ENCODE measurements at places on chromosomes 6 and 20.
A peak's percentile ranks its signal among the peaks of the same experiment; 100 is the strongest.

- DNase-seq = no peak
These were observed 62.8 kb downstream of the LY86 start for GRCh38 chr6:6651335-6651734.

GRCh38 chr20:15265581-15266309, 928.3 kb upstream of the FLRT3 start:
- no peak for DNase-seq

DNA sequence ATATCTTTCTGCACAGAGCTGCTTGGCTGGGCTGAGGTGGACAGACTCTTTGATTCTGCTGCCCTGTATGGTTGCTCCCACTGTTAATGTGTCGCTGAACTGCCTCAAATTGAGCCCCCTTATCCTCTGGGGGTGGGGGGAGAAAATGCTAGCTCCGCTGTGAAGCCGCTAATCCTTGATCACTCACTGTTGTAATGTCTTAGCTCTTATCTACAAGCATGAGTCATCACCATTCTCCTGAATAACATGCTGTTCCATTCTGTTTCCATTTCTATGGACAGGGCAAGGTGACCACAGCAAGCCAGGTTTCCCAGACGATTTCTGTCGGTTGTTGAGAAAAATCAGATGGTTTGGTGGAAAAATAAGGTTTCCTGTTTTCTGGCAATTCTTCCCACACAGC, 218.4 kb upstream of the GGTLC1 start:
- DNase-seq = no peak

DNA sequence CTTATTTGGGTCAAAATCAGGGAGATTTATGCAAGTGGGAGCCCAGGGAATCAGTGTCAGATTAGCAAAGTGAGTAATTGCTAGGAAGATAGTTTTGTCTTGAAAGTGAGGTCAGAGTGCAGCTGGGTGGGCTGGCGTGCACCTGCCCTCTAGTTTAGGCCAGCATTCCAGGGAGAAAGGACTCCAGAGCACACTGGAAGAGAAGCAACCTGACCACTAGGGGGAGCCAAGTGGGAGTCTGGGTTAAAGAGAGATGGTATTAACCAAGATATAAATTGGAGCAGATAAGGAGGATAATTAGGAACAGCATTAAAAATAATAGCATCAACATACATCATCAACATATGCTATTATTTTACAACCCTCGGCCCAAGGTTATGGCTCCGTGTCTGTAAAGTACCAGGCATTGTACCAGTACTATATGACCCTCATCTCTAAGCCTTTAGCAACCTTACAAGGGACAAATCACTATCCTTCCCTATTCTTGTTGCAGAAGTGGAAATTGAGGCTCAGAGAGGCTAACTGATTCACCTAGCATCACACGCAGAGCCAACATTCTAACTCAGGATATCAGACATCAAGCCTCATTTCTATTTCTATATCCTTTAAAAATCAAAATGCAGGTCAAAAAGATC, 57.8 kb downstream of the SLC2A10 start:
- peak; percentile 3 for DNase-seq

DNA sequence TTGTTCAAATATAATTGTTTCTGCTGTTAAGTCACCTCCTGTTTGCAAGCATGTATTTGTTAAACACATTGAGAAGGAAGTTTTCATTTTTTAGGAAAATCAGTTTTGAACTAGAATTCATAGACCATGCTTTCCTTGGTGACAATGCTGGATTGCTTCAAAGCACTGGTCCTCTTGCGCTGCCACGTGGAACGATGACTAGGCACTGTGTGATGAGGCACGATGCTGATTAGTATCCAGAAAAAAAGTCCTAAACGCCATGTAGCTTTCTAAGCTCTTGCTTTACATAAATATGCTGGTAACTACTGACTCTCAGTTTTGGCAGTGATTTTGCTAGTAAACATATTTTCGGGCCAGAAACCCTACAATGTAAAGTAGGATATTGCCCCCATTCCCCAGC, 11.1 kb upstream of the EXOC2 start:
- no peak for DNase-seq

DNA sequence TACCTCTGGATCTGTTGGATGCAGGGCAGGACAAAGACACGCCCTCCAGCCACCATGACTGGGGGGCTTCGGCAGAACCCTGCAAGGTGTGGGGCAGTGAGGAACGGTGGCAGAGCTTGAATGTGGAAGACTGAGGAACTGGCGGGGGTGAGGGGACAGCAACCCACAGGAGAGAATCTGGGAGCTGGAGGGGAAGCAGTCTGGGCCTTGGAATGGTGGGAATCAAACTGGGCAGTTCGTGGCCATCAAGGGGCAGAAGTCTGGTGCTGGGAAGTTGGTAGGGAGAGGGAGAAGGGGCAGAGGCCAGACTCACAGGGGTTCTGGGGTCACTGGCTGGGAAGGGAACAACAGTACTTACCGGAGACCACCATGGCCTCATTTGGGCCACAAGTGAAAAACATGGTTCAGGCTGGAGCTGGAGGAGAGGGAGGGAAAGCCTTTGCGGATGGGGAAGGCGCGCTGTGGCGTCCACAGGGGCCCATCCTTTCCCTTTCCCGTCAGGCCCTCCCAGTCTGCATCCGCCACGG, 635 bp downstream of the FLOT1 start:
- DNase-seq = peak; percentile 35

DNA sequence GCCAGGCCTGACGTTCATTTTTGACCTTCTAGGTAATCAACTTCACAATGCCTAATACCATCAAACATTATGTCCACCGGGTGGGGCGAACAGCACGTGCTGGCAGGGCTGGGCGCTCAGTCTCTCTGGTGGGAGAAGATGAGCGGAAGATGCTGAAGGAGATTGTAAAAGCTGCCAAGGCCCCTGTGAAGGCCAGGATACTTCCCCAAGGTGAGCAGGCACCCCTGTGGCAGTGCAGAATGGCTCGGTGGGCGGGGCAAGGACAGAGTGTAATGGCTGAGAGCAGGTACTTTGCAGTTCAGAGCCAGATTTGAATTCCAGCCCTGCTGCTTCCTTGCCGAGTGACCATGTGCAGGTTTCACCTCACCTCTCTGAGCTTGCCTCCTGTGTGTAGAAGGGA, 17.1 kb downstream of the DDX27 start:
- DNase-seq = no peak

DNA sequence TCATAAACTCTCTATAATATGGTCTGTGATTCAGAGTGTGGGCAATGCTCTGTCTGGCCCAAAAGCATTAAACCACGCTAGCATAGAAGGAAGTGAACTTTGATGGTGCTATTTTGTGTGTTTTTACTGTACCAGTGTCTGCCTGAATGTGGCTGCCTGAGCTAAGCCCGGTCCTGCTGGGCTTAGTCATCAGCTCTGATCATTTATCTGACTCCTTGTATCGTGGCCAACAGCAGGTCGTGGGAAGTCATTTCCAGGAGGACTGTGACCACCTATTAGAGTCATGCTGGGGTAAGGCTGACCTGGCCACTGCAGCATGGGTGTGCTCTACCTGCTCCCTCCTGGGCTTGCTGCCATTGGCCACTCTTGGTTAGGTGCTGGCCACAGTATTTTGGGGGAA, 239.1 kb upstream of the CEP162 start:
- no peak for DNase-seq

DNA sequence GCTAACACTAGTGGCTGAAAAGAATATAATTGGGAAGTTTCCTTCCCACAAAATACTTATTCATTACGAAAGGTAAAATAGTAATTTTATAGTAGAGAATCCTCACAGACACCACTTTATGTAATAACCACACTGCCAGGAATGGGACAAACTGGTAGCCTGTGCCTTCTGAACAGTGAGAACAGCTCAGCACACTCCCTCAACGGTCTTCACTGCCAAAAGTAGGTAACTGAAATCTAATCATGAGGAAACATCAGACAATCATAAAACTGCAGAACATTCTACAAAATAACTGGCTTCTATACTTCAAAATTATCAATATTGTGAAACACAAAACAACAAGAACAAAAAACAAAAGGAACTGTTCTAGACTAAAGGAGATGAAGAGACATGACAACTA, 44.1 kb downstream of the NUP153 start:
- no peak for DNase-seq

- no peak for DNase-seq
These were observed 90.4 kb downstream of the PLEKHG1 start for GRCh38 chr6:150689900-150690590.

DNA sequence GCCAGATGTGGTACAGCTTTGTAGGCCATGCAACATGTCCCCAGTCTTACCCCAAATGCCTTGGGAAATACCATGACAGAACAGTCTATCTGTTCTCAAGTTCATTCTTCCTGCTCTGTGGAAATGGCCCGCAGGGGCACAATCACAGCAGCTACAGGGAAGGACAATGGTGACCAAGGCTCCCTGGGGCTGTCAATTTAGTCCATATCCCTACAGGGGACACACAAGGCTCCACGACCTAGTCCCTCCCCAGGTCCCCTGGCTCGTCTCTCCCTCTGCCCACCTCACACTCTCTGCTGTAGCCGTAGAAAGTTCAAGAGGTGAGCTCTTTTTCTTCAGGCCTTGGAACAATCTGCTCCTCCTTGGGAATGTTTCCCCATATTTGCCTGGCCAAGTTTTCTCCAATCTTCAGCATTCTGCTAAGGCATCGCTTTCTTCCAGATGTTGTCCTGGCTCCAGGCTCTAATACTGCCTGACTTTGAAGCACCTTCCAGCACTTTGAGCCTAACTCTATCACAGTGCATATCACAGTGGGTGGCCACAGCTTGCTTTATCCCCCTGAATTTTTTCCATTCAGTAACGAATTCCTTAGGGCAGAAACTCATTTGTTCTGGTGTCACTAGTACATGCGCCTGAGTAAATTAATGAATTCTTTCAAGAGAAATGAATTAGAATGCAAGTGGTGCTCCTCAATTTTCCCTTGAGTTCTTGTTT, 92.6 kb downstream of the MAP3K7 start:
- DNase-seq = no peak

DNA sequence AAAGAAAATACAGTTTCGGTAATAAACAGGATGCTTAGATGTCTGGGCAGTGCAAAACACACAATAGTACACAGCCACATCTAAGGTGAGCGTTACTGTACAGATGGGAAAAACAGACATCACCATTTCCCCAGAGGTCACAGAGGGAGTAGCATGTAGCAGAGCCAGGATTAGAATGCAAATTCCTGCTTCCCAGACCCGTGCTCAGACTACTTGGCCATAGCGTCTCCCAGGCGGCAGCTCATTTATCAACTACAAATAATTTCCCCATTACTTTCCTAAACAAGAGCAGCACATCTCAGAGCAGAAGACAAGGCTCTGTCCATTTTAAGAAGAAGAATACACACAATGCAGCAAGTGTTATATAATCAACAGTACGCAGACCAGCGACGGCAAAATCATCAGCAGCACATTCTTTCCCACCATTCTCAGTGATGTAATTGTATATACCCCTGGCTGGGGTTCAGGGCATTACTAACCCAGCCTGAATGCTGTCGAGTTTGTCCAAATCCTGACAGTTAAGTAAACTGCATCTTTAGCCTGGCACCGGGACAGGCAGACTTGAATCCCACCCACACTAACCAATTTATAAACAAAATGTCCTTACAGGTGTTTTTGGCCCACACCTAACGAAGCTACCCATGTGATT, 61.9 kb downstream of the CNKSR3 start:
- DNase-seq = no peak

DNA sequence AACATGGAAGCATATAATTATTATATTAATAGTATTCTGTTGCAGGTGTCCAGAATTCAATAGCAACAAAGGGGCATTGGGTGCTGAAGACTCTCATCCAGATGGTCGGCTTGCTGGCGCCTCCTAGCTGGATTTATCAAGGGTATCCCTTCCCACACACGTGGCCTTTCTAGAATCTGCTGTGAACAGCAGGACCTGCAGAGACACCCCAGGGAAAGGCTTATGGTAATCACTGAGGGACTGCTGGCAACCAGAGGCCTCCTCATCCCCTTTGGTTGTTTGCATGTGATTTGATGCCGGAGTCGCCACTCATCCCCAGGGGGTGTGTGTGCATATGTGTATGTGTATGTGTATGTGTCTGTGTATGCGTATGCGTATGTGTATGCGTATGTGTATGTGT, 20.6 kb downstream of the ZFP64 start:
- no peak for DNase-seq

GRCh38 chr6:24145690-24146131, 19.7 kb downstream of the NRSN1 start:
- no peak for DNase-seq

DNA sequence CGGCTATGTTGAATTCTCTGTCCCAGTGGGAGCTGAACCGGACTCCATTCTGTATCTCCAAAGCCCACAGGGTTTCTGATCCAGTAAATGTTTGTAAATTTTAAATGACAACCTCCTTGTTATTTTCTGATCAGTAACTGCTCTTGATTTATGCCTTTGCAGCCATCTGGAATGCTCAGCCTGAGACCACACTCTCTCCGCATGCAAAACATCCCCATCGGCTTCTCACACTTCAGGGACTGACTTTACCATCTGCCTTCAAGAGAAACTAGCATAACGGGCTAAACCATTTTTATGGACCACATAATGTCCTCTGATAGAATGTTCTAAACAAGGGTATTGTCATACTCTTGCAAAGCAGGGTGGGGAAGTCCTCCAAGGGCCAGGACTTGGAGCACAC, 94.5 kb upstream of the FOXQ1 start:
- no peak for DNase-seq

- no peak for DNase-seq
These were observed 879.7 kb upstream of the GJE1 start for GRCh38 chr6:141252828-141253608.

DNA sequence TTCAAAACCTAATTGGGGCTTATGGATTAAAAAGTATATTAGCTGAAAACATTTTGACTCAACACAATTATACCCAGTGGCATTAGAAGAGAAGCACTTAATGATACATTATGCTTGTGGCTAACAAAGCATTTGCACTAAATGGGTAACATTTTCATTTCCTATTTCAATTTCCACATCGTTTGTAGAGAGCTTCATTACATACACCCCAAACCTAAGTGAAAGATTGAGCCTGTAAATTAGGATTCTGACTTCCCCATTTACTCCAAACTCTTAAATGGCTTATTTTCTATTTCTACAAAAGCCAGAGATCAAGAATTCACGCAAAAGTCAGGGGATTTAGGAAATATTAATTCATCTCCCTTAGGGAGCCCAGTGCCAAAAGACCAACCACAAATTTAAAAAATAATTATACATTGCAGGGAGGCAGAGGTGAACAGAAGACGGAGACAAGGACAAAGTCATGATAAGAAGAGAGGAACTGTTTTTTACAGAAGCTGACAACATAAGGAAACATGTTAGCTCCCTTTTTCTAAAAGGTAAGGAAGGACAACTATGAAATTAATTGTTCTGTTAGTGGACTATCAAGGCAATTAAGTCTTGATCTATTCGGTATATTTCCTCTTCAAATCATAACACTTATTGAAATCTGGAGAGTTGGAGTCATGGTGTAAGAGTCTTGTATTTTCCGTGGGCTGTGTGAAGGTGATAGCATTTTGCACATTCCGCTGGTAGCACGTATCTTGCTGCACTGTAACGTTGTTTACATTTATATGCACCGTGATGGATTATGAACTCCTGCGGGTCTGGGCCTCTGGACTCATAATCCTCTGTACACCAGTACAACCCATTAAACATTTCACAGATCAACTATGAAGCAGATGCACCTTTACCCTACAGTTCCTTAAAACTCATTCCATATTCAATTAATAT, 24.8 kb upstream of the EZR start:
- no peak for DNase-seq

All from activated CD4-positive, alpha-beta T cell treated with anti-CD3 and anti-CD28 coated beads, Interleukin-2, amount 50 U/mL, for 4 hours (primary cell).